ENCODE measurements at places on chromosomes 11 and 22. TPM values are rescaled to one million over a fixed set of nuclear protein-coding genes. Genes with fewer than 3 reads are reported as not detected.

FXYD6 gene
- 0.46 TPM for total RNA-seq

DNA sequence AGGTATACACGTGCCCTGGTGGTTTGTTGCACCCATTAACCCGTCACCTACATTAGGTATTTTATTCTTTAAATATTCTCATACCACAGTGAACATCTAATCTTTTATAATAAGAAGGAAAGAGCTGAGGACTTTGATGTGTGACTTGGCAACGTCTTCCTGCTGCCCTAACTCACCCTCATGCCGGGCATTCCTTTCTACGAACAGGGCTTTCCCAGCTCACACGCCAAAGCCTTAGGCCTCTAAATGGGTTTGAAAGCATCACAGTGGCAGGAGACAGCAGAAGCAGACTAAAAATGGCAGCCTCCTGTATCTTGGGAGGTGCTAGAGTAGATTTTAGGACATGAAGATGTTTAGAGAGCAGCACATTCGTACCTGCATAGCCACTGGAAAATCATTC is 52.6 kb downstream of the CLTCL1 start:
- H3K27ac ChIP-seq: no peak overlapping the region
- H3K4me1 ChIP-seq: no peaks in the 10 kb centered on the region
- DNase-seq: no peak
- no peaks in the 10 kb centered on the region for H3K36me3 ChIP-seq
- peaks cover 2% of the 10 kb centered on the region for H3K27me3 ChIP-seq
- no peak overlapping the region for H3K4me3 ChIP-seq

UPK3A gene
- not detected for total RNA-seq

GRCh38 chr11:118958577-118958976 is 2.5 kb downstream of the UPK2 start:
- no peaks in the 10 kb centered on the region for H3K36me3 ChIP-seq
- peaks cover 5% of the 10 kb centered on the region for H3K4me1 ChIP-seq
- no peaks in the 10 kb centered on the region for H3K27me3 ChIP-seq
- DNase-seq: no peak

ANO9 gene
- total RNA-seq: 38.8 TPM

C1QTNF4 gene
- 0.14 TPM for total RNA-seq

- H3K27ac ChIP-seq: no peak overlapping the region
- H3K27me3 ChIP-seq: peaks cover 4% of the 10 kb centered on the region
Measured at GRCh38 chr11:79400717-79401330, 40.0 kb downstream of the TENM4 start.
